Activated CD4-positive, alpha-beta T cell treated with anti-CD3 and anti-CD28 coated beads, Interleukin-2, Interleukin-4, amounts not matched to agents 100 ng/mL and 50 ng/mL, durations not matched to agents 16 hours and 8 hours (primary cell): ENCODE measurements at places on chromosomes 3 and 15.

GRCh38 chr3:99868311-99868646 is 50.6 kb downstream of the CMSS1 start:
- DNase-seq, result no peak

DNA sequence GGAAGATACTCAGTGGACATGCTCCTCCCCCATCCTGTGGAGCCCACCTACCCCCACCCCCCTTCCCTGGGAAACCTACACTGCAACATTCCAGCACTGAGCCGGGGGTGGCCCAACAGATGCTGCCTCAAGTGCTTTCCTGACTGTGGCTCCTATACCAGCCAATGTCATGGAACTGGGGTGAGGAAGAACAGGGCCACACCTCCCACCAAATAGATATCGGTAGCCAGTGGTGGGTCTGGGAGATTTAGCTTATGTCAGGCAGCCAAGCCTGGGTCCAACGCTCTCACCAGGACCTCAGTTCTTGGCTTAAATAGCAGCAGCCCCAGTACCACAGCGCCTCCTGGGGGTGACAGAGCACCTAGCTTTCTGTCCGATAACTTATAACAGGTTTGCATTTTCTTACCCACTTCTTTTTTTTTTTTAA is 30.3 kb downstream of the CDC25A start:
- peak; percentile 40 for DNase-seq

- no peak for DNase-seq
These were observed 250.1 kb upstream of the TRIM42 start for GRCh38 chr3:140427786-140428185.

- no peak for DNase-seq
These were observed 134.1 kb upstream of the MEF2A start for GRCh38 chr15:99431661-99432091.

DNA sequence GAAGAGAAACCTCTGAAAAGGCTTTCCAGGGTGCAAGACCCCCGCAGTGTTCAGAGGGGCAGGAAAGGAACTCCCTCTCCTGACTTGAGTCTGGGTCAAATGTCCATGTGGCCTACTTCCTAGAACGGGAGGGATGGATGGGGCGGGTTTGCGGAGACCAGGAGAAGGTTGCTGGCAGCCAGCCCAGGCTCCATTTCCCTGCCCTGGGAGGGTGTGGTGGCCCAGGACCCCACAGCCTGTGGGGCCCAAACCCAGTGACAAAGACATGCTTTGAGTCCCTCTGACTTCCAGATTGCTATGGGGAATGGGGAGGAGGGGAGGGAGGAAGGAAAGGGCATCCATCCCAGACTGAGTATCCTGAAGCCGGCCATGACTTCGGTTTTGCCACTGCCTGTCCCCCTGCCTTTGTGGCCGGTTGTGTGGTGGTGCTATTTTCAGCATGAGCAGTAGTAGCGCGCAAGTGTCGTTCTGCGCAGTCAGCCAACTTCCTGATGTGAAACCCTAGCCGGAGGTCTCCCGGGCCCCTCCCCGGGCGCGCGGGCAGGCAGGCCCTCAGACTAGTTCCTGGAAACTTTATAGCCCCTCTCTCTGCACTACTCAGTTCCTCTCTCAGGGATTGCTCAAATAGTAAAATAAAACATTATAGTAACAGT is 24.4 kb downstream of the MAGEF1 start:
- no peak for DNase-seq

GRCh38 chr15:91258415-91258759 is 158.3 kb downstream of the SV2B start:
- no peak for DNase-seq

GRCh38 chr15:90892023-90892422 is 7.7 kb downstream of the FES start:
- DNase-seq, result no peak

GRCh38 chr3:27715863-27716262 is 6.3 kb downstream of the EOMES start:
- DNase-seq, result no peak

- no peak for DNase-seq
These were observed 379.9 kb upstream of the RBMS3 start for GRCh38 chr3:28901018-28901417.

DNA sequence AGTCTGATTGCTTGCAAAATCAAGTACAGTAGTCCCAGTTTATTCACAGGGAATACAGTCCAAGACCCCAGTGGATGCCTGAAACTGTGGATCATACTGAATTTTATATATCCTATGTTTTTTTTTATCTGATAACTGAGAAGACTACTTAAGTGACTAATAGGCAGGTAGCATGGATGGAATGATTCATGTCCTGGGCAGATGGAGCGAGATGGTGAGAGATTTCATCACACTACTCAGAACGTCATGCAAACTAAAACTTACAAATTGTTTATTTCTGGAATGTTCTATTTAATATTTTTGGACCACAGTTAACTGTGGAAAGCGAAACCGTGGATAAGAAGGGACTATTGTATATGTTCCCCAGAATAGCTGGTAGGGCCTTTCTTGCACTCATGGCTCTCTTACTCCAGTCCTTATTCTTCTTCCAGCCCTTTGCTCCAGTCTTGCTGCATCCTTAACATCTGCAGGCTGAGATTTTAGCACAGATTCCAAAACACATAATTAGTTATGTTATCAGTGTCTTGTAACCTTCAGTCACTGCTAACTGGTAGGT is 290.0 kb downstream of the ADAMTSL3 start:
- no peak for DNase-seq

- no peak for DNase-seq
These were observed 199.6 kb upstream of the CHRM5 start for GRCh38 chr15:33768670-33769190.

- no peak for DNase-seq
These were observed 6.7 kb downstream of the EOMES start for GRCh38 chr3:27715454-27715806.

- DNase-seq, result no peak
These were observed 61.2 kb downstream of the TSC22D2 start for GRCh38 chr3:150469031-150469930.

- no peak for DNase-seq
These were observed 1196.3 kb upstream of the GBE1 start for GRCh38 chr3:82957696-82958095.

DNA sequence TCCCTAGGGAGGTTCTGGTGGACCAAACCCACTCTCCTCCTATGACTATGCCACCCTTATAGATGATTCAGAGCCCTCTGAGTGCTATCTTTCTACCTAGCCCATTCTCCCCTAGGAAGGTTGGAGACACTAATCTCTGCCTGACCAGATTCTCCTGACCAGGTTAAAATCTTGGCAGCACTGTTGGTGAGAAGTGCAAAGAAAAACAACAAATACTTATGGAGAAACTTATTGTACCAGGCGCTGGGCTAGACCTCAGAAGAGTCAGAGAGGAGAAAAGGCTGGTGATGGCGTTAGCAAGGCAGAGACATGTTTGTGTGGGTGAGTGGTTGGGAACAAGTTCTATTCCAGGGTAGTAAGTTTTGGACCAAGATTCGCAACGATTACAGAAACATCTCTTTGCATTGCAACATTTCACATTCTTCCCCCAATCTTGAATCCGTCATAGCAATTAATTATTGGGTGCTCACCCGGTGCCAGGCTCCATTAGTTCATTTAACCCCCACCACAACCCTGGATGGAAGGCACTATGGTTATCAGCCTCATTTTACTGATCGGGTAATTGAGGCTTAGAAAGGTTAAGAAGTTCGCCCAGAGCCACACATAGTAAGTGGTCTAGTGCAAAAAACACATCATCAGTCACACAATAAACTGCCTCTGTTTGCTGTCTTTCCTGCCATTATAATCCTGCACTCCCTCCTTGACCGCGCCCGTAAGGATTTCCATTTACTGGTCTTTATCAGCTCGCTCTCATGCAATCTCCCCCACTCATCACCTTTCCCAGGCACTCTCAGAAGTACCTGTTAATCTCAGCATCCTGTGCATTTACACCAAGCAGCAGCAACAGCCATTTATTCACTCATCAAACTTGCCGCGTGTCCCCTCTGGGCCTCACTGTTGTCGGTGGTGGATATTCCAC is 655 bp upstream of the TSPAN3 start:
- DNase-seq, result no peak

DNA sequence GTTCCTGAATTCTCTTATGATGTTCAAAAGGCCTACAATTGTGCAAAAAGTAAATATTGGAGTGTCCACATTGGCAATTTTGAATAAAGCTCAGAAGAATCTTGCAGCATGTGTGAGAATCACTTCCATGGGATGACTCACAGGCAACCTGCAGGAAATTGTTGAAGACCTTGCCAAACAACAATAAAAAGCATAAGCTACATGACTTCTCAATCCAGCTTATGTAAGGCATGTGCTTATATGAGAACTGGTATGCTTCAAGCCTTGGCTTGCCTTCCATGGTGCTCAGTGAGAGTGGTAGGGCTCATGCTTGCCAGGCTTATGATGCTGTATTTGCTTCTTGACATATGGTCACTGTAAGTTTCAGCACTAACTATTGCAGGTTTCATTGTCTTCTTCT is 18.4 kb upstream of the BCHE start:
- DNase-seq, result no peak

DNA sequence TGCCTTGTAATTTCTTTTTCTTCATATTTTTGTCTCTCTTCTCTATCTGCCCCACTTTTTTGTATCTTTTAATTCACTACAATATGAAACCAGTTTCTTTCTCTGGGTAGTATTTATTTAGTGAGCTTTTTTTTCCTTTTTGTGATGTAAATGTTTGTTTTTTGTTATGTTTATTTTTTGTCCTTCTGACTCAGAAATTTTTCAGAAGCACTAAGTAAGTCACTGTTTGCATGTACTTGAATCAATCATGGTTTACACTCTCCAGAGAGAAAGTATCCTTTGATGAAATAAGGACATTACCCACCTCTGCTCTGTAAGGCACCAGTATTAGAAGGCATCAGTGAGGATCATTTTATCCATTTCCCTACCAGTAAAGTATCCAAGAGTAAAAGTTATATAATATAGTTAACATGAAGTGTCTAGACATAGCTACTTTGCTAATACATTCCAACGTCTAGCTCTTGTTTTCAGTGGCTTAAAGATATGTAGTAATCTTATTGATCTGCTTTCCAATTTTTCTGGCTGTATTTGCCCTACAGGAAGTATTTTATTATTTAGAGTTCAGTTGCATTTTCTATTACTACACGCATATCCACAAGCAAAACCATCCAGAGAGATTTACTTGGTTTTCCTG is 25.4 kb downstream of the FILIP1L start:
- DNase-seq, result no peak

DNA sequence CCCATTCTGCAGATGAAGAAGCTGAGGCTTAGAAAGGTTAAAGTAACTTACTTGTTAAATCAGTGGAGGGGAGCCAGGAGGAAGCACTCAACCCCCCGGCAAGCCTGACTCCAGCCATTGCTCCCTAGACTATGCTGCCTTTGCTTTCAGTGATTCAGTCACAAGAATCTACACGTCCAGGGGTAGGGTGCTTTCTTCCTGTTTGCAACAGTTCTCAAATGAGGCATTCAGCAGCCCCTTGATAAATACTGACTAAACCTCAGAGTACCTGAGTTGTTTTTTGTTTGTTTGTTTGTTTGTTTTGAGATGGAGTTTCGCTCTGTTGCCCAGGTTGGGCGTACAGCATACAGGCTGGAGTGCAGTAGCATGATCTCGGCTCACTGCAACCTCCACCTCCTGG is 28.6 kb downstream of the MAGEF1 start:
- DNase-seq, result no peak

- no peak for DNase-seq
These were observed at the start of gene DAZL for GRCh38 chr3:16604887-16605602. Gene DAZL, minus strand, starts transcription at chr3:16605423. Its CDS starts 218 bp downstream, at chr3:16605205.

GRCh38 chr15:56613811-56614210 is 119.5 kb downstream of the ZNF280D start:
- no peak for DNase-seq

DNA sequence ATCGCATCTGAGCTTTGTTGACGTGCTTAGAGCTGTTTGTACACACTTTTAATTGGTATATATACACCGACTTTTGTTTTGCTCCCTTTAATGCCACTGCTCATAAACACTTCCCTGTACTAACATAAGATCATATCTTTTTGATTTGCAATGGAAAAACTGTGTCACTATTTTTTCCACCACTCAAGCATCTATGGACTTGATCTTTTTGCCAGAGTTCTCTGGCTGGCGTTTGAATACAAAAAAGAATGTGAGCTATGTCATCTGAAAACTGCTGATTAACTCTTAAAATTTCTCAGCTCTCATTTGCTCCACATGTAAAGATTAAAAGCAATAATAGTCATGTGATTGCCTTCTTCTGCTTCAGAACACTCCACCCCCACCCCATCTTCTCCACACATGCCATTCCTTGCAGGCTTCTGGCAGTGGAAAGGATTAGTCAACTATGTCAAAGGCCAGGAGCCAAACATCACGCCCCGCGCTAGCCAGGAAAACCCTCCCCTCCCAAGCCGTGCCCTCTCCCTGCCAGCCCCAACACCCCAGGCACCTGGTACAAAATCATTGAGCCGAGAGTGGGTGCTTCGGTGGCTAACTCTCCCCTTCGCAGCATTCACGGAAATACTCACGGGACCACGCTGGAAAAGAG is 123.4 kb upstream of the MEF2A start:
- no peak for DNase-seq

DNA sequence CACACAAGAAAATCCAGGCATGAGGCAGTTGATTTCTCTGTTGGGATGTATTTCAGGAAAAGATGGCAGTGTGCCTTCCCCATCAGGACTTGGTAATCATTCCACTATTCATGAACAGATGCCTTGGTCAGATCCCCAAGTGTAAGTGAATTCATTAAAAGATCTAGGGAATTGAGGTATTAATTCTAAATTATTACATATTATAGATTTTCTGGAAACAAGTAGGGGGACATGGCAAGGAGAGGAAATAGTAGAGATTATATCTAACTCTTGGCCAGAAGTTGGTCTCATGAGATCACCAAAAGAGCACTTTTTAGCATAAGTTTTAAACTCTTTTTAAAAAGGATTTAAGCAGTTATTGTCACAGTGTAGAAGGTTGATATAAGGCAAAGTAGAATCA is 74.4 kb upstream of the MDFIC2 start:
- DNase-seq, result no peak

GRCh38 chr3:161420746-161421145 is 49.4 kb upstream of the SPTSSB start:
- no peak for DNase-seq

DNA sequence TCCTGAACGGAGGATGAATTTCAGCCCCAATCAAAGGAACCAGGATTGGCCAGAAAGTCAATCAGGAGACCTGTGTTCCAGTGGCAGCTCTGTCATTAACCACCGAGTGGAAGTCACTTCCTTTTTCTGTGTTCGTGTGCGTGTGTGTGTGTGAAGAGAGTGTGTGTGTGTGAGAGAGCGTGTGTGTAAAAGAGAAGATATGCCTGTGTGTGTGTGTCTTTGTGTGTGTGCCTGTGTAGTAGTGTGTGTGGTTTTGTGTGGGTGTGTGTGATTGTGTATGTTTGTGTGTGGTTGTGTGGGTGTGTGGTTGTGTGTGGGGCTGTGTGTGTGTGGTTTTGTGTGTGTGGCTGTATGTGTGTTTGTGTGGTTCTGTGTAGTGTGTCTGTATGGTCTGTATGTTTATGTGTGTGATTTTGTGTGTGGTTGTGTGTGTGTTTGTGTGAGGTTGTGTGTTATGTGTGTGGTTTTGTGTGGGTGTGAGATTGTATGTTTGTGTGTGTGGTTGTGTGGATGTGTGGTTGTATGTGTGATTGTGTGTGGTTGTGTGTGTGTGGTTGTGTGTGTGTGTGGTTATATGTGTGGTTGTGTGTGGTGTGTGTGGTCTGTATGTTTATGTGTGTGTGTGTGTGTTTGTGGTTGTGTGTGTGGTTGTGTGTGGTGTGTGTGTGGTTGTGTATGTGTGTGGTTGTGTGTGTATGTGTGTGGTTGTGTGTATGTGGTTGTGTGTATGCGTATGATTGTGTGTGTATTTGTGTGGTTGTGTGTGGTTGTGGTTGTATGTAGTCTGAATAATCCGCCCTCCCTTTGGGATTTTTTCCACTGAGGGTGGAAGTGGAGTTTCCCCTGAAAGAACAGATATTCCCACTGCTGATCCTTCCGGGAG is 314.4 kb downstream of the SHQ1 start:
- DNase-seq, result no peak
